ENCODE measurements at places on chromosomes 4 and X. TPM values are rescaled to one million over a fixed set of nuclear protein-coding genes. Genes with fewer than 3 reads are reported as not detected.

Gene MAGEC2
- total RNA-seq, result not detected

Gene RAB40A
- total RNA-seq, result 0.08 TPM

Gene CCDC160
- not detected for total RNA-seq

Gene TXK
- 1.3 TPM for total RNA-seq

Gene SOX3
- total RNA-seq, result not detected

Gene TENM3
- 0.26 TPM for total RNA-seq

Gene POF1B
- 0.64 TPM for total RNA-seq

Gene TMEM156
- total RNA-seq, result 18.4 TPM

Gene TSPAN6
- 0.23 TPM for total RNA-seq

Gene IL15
- total RNA-seq, result 8.1 TPM

Gene CSN1S1
- total RNA-seq, result not detected

Gene PRDM5
- not detected for total RNA-seq

Gene PLAC1
- total RNA-seq, result not detected

Gene DMRTC1
- not detected for total RNA-seq

Gene ZMYM3
- 28.1 TPM for total RNA-seq

Gene SRPK3
- not detected for total RNA-seq

Gene CACNA1F
- total RNA-seq, result 0.05 TPM

Gene DTHD1
- 2.0 TPM for total RNA-seq

Gene PNMA5
- total RNA-seq, result not detected

Gene PLAC8
- 238 TPM for total RNA-seq

Gene GRID2
- total RNA-seq, result not detected

Gene PNMA6A
- total RNA-seq, result not detected

Gene ADAMTS3
- total RNA-seq, result not detected

Gene KLKB1
- total RNA-seq, result not detected

Gene FGF13
- 0.24 TPM for total RNA-seq

Gene PSAPL1
- total RNA-seq, result not detected

Gene CFI
- total RNA-seq, result 0.32 TPM

Gene GABRG1
- total RNA-seq, result not detected

Gene UVSSA
- total RNA-seq, result 14.2 TPM

Gene IL9R
- 4.1 TPM for total RNA-seq

Gene CT45A5
- total RNA-seq, result not detected

Gene AFP
- 0.69 TPM for total RNA-seq

Gene PRKG2
- not detected for total RNA-seq

Gene PARM1
- total RNA-seq, result 43.2 TPM

Gene REST
- total RNA-seq, result 29.5 TPM

Gene IQCM
- total RNA-seq, result not detected

Gene BMP15
- not detected for total RNA-seq

Gene CXCL13
- not detected for total RNA-seq

Gene FAM9B
- total RNA-seq, result not detected

Data from GM12878 (cell line).